ENCODE measurements at places on chromosomes 7 and 10.

GRCh38 chr7:104656467-104656866, 328.1 kb downstream of the LHFPL3 start:
- DNase-seq: no peak

- no peak for DNase-seq
These were observed 980.0 kb downstream of the DNAJB9 start for GRCh38 chr7:109549471-109550193.

DNA sequence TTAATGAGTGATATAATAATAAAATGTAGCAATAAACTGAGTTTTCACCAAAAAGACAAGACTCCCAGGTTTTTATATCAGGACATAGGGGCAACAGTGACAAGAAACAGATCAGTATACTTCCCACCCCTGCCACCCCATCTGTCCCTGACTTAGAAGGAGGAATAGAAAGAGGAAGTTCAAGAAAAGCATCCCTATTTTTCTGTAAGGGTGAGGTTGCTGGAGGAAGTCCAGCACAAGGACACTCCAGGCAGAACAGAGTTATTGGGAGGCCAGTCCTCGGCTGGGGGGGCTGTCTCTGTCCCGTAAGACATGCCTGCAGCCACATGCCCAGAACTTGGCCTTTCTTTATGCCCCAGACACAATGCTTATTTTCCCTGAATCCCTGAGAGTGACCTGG, 16.5 kb upstream of the TLX1 start:
- DNase-seq: no peak

DNA sequence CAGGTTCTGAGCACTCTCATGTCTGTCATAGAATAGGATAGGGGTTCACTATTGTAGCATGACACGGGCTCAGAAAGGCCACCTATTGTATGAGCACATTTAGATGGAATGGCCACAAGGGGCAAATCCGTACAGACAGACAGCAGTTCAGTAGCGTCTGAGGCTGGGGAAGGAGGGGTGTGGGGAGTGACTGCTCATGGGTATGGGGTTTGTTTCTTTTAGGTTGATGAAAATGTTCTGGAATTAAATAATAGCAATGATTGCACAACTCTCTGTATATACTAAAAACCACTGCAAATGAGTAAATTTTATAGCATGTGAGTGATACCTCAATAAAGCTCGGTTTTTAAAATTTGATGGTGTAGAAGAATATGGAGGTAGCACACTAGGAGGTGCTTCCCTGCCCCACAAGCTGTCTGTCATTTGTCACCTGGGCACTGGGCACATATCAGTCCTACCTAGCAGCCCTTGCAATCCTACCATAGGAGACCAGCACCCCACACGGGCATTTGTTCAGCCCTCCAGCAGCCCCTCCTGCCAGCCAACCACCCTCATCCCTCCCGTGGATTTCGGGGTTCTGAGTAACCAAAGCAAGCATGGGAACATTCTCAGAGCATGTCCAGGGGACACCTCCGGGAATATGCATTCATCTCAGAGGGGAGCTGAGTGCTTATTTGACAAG, 35.2 kb downstream of the KCNMA1 start:
- DNase-seq: no peak

GRCh38 chr7:35613150-35613549, 81.8 kb downstream of the HERPUD2 start:
- no peak for DNase-seq

DNA sequence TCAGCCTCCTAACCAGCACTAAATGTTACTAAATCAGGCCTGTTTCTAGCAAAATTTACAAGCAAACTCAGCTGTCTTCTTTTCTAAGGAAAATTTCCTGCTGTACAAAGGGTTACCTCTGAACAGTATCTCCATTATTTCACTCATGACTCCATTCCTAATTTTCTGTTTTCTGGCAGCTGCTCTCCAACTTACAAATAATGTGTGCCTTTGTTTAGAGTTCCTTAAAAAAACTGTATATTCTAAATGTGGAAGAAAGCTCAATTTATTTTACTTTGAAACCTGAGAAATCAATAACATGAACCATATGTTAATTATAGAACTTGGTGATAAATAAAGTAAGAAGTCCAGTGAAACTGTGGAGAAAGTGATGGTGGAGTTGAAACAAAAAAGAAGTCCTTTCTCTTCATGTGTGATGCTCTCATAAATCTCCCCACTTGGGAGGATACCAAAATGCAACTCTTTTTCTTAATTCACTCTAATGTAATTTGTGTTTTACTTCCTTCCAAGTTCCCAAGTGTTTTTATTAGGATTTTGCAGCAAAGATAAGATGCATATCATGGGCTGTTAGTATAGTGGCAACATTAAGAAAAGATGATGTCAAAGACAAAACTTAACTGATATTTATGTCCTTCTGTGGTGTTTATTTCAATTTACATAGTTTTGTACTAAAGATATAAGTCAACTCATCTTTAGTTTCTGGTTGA, 74.8 kb downstream of the CDK6 start:
- DNase-seq: no peak

DNA sequence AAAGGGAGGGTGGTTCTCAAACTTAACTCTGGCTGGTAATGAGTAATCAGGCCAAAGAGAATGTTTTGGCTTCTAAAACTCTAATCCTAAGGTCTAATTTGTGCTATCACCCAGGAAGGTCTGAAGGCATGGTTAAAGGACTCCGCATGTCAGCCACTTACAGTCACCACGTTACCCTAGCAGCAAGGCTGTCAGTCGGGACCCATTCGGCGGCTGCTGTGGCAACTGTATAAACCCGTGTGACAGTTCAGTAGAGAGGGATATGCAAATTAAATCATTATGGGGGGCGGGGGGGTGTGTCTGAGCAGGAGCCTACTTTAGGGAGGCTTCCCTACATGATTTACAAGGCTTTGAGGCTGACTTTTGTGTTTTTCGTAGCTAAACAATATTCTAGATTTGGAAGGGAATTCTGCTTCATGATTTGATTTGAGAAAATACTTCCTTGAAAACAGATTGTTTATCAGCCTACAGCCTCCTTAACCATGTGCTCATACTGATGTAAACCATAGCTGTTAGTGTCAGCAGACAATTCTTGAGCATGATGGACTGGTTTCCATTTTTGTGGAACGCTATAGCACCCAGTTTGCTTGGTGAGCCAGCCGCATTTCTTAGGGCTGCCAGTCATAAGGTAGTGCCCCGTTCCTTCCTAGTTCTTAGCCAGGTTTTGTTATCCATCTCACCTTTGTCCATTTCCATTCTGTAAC, 284.4 kb downstream of the USP6NL start:
- no peak for DNase-seq

- DNase-seq: no peak
These were observed 24.0 kb upstream of the NANOS1 start for GRCh38 chr10:119005362-119006043.

DNA sequence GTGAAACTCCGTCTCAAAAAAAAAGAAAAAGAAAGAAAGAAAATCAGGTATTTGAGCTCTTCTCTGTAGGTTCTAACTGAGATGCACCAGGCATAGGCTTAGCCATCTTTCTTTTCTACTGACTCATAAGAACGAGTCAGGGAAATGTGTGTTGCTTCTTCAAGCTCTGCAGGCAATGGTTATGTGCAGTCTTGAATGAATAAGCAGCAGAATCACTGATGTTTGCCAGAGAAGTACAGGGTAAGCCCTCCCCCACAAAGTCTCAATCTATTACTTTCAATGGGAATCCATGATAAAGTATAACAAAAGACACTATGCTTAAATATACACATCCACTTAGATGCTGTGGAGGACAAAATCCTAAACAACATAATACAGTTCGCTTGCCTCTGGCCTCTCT, 239.2 kb downstream of the PARD3 start:
- DNase-seq: no peak
